ENCODE measurements at places on chromosomes 13 and 19.

DNA sequence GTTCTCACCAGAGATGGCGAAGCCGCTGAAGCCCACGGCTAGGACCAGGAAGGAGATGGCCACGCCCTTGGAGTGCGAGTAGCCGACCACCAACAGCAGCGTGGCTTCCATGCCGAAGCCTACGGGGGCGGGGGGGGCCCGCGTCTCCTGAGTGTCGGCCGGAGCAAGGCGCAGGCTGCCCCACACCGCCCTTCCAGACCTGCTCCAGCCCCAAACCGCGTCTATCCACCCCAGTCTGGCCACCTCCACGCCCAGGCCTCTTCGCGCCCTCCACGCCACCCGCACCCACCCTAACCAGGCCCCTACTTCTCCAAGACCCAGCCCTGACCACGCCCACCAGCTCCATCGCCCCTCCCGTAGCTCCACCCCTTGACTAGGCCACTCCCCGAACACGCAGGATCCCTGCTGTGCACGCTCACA, 6.2 kb downstream of the GFY start:
- DNase-seq = peak; percentile 38

DNA sequence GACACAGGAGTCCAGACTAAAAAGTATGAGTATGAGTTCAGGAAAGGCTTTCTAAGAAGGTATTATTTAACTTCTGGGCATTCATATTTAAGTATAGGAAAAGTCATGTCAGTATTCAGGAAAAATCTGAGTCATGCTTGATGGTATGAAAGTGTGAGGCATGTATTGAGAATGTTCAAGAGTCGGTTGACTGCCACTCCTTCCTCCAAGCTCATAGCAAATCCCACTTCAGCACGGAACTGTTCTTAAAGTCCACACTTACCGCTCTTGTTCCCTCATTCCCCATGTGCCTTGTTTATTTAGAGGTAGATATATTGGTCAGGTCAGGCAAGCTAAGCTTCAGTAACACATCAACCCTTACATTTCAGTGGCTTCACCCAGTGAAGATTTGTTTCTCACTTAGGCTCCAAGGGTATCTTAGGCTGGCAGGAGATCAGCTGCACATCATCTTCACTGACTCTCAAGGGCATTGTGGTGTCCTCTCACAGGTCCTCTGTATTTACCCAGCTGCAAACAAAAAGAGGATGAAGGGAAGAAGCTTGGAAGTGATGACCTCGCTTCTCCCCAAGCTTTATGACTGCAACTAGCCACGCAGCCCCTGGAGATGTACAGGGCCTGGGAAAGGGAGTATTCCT, 1189.2 kb downstream of the EFNB2 start:
- no peak for DNase-seq

DNA sequence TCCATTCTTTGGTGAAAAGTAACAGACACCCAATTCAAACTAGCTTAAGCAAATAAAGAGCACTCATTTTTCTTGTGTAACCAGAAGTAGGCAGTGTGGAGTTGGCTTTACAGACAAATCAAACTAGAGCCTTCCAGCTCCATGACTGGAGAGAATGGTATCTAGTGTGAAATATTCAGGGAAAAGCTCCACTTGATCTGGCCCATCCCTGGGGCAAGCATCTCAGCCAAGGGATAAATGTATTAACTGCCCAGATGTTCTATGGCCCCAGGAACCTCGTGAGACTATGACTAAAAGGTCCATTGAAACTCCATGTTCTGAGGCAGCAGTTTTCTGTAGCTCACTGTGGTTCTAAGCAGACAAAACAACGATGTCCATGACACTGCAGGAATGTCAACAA, 49.9 kb downstream of the TBC1D4 start:
- DNase-seq = no peak

DNA sequence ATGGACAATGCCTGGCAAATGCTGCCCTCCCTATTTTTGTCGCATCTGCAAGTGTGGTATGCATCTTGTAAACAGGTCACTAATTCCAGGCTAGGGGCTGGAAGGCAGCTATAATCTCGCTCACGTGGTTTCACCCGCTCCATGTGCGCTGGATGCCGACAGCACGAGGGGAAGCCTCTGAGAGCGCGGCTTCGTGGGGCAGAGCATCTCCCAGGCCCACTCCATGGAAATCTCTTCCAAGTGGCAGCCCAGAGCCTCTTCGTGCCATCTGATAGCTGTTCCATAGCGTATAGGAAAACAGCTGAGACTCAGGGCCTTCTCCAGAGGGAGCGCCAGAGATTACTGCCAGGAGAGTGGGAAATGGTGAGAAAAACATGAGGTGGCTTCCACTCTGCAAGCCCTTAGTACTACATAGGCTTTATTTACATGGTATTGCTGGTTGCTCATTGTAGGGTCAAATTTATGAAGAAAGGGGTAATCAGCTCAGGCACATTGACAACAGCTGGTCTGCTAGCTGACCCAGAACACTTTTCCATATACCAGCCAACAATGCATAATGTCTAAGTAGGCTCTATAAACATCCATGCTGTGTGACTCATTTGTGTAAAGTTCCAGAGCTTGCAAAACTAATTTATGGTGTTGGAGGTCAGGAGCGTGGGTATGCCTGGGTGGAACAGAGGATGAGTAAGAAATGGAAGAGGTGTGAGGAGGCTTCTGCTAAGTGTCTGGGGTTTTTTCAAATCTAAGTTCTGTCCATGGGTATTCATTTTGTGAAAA, 165.2 kb downstream of the SHISA2 start:
- peak; percentile 62 for DNase-seq

GRCh38 chr19:2970201-2970835, 7.0 kb upstream of the TLE6 start:
- no peak for DNase-seq

DNA sequence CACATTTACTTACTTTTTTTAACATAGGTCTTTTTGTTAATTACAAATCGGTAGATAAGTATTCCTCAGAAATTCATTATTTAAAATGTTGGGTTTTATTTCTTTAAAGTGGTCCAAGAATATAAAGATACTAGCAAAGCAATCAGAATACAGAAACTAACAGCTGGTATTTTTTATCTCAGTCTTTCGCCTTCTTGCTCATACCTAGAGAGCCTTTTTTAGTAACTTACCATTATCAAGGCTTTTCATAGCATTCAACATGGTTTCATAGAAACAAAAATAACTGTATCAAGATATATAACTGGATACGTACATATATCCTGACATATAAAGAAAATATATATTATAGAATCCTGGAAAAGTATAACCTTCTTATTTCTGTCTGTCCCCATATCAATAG, 227.8 kb upstream of the MIR17HG start:
- no peak for DNase-seq

DNA sequence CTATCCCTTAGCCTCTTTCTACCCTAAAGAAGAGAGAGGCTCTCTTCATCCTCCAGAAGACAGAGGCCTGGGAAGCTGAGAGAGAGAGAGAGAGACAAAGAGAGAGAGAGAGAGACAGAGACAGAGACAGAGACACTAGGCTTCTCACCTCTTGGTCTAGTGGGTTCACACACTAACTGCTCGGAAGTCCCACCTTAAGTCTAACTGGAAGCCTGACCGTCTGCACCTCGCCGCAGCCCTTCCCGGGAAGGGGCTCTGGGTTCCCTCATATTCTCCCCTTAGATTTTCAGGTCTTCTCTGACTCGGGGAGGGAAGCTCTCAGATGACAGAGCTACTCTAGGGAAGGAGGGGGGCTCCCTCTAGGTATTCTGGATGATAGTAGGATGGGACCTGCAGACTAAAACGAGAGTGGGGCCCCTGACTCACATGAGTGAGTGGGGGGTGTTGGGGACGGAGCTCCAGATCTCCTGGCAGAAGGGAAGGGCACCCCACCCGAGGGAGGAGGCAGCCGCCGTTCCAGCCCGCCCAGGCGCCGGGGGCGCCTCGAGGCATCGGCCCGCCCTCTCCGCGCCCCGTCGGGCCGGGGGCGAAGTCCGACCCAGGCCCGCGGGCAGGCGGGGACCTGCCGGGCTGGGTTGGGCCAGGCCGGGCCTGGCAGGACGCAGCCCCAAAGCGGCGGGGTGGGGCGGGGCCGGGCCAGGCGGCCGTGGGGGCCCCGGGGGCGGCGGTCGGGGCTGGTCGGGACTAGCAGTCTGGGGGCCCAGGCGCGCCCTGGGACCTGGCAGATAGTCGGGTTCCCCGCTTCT, 2.0 kb upstream of the JUNB start:
- peak; percentile 64 for DNase-seq

DNA sequence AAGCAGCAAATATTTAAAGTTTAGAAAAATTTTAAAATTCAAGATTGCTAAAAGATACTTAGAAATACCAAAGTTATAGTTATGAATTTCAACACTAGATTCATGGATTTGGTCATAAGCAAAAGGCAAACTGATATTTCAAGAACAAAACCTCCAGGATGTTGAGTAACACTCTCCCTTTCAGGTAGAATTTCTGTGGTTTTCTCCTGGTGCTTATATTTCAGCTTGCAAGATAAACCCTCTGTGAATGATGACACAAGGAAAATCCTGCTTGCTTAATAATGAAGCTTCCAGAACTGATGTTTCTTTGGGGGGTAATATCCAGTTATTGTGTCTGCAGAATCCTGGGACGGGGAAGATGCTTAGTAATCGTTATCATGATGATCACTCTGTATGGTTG, 320.3 kb upstream of the EDNRB start:
- DNase-seq = no peak

GRCh38 chr19:3014135-3014534, 14.9 kb downstream of the TLE2 start:
- DNase-seq = no peak

DNA sequence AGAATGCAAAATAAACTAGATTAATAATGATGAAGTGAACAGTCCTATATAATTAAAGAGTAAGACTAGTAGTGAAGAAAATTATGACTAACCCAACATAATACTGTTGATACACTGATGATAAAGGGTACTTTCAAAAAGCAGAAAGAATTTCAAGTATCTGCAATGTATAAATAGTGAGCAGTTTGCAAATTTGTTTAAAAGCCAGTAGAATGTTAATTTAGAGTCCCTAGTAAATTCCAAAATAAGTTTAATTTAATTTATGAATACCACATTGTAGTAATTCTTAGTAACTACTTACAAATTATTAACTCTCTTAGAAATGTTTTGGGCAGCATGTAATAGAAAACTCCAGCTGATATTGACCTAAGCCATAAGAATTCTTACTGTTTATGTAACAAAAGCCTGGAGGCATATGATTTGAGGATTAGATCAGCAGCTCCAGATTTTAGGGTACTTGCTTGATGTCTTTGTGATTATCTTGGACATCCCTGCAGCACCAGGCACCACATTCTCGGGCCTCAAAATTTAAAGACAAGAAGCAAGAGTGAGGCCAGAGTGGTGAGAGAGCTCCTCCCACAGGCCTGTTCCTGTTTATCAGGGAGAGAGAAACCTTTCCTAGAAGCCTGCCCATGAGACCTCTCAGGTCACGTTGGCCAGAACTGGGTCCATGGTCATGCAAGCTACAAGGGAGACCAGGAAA, 67.6 kb upstream of the TDRD3 start:
- DNase-seq = peak; percentile 37

DNA sequence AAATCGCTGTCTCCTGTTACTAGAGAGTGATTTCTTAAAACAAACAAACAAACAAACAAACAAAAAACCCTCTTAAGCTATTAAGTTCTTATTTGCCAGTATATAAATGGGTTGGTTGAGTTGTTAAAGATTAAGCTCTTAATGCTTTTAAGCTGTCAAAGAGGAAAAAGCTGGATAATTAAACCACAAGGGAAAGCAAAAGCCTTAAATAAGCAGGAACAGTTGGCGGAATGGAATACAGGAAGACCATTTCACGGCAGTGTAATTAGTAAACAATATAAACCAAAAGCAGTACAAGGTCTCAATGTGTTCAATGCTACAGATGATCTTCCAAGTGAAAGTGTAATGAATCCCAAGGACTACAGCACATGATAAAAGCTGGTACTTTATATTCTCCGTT, 32.2 kb upstream of the GGACT start:
- no peak for DNase-seq

- no peak for DNase-seq
These were observed 2.3 kb downstream of the SOX1 start for GRCh38 chr13:112069061-112069844.

- DNase-seq = peak; percentile 58
These were observed 64.2 kb downstream of the ARHGAP35 start for GRCh38 chr19:46924874-46925547.

DNA sequence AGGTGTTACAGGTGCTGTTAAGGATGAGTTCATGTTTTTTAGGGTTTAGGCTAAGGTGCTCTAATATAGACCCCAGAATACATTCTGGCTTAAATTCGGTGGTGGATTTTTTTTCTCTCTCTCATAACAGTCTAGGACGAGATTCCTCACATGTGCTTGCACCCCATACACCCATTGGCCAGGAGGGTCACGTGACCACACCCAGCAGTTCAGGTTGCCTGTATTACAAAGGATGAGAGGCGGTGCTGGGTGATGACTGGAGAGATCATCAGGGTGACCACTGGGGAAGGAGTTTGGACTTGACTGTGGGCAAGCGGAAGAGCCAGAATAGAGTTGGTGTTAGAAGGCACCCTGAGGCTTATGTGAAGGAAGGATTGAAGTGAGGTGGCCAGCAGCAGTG, 27.7 kb downstream of the PPP2R1A start:
- DNase-seq = no peak

GRCh38 chr19:18629166-18630088, 7.4 kb upstream of the KLHL26 start:
- DNase-seq = no peak

All from activated CD4-positive, alpha-beta memory T cell treated with anti-CD3 and anti-CD28 coated beads for 36 hours (primary cell).